COLO829 (cell line): ENCODE measurements at places on chromosomes 3 and 15.
A peak's percentile ranks its signal among the peaks of the same experiment; 100 is the strongest.

- no peak for DNase-seq
These were observed 84.5 kb upstream of the PLSCR4 start for GRCh38 chr3:146335386-146335785.

DNA sequence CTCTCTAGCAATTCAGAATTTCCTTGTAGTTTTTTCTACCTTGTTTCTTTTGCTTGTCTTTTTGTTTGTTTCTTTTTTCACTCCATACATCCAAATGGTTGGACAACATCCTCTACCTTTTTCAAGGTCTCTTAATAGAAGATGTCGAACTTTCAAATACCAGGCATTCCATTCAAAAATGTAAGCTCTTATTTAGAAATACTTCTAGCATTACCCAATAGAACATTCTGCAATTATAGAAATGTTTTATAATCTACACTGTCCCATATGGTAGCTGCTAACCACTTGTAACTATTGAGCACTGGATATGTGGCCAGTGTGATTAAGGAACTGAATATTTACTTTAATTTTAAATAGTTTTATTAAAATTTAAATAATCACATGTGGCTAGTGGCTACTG lies 196.2 kb upstream of the MRPL3 start:
- no peak for DNase-seq

GRCh38 chr15:58686286-58686685 lies 63.2 kb downstream of the ADAM10 start:
- DNase-seq = no peak

DNA sequence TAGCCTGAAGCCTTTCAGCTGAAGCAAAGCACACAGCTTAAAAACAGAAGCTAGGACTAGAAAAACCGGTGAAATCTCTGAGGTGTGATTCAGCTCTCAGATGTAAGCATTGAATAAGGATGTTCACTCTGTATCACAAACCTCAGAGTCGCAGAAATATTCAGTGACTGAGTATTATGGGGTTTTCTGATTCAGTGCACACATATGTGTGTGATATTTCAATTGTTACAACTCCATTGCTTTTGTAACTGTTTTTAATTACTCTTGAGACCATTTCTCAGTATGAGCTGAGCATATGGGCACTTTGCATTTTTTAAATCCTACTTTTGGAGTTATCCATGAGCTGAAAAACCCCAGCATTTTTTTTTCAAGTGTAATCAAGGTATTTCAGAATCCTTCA lies 868.8 kb downstream of the NTRK3 start:
- no peak for DNase-seq

DNA sequence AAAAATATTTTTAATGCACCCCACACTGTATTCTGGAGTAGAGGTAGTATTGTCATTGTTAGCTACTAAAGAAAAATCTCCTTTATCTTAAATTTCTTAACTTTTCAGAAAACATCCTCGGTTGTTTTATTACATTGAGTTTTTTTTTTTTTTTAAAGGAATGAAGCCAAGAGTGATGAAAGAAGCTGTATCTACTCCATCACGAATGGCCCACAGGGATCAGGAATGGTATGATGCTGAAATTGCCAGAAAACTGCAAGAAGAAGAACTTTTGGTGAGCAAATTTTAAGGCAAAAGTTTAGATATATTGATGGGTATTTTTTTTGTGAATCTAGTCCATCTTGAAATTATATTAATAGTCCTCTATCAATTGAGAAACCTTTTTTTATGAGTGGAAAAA lies 49.7 kb upstream of the UTS2B start:
- no peak for DNase-seq

GRCh38 chr3:46239301-46239938 lies 2.8 kb upstream of the CCR3 start:
- no peak for DNase-seq

DNA sequence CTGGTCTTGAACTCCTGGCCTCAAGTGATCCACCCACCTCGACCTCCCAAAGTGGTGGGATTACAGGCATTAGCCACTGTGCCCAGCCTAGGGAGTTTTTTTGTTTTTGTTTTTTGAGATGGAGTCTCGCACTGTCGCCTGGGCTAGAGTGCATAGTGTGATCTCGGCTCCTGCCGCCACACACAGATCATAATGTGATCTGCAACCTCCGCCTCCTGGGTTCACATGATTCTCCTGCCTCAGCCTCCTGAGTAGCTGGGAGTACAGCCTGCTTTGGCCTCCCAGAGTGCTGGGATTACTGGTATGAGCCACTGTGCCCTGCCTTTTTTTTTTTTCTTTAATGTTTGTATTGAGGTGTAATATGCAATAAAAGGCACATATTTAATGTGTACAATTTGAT lies 78.2 kb downstream of the SMAD3 start:
- no peak for DNase-seq

DNA sequence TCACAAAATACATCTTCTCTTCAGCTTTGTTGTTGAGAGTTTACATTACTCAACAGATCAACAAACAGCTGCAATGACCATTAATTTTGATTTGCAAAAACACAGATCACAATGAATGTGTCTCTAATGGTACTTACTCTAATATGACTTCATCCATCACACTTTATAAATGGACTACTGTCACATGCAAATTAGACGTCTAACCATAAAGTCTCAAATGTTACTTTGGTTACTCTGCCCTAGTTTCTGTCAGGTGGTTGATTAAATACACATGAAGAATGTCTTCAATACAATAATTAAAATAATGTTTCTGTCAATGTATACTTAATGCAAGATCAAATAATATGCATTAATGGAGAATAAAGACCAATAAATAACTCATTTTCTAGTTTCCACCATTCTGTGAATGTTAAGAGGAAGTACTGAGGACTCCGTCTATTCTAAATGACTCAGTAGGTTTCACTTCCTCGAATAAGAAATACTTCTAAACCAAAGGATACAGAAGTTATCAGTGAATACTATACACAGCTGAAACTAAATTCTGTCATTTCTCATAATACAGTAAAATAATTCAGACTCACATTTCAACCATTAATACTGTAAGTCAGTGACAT lies 145.8 kb downstream of the CBLB start:
- no peak for DNase-seq

DNA sequence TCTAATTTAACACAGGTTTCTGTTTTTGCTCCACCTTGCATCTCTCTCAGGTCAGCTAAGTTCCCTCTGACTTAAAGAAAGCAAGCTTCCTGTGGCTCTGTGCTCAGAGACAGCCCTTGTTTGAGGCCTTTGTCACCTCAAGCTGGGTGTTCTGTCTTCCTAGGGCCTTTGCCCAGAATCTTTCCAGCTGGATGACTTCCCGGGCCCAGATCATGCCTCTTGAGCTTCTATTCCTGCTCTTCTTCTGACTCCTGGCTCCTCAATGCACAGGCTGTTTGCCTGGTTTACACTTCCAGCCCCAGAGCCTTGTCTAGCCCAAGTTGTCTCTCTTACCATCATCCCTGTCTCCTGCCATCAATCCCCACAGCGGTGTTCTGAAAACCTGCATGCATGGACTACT lies 300.6 kb downstream of the VPS13C start:
- DNase-seq = no peak

DNA sequence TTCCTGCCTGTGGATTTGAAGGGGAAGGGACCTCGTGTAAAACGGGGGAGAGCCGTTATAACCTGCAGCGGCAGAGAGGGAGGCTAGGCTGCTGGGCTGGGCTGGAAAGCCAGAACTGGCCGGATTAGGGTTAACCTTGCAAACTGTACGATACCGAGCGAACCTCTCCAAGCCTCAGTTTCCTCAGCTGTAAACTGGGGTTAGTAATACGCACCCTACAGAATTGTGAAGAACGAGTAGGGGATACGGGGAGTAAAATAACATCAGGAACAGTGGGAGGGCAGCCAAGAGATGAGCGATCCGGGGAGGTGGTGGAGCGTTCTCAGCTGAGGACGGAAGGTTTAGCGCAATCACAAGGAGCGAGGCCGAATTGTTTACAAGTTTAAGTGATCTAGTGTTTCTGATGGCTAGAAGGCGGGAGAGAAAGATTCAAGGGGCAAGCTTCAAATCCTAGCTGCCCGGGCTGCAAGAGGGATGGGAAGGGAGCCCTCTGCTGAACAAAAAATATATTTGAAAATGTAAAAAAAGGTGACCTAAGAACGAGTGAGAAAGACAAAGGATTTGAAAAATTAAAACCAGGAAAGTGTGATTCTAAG lies 768 bp upstream of the SEMA5B start:
- peak; percentile 90 for DNase-seq

DNA sequence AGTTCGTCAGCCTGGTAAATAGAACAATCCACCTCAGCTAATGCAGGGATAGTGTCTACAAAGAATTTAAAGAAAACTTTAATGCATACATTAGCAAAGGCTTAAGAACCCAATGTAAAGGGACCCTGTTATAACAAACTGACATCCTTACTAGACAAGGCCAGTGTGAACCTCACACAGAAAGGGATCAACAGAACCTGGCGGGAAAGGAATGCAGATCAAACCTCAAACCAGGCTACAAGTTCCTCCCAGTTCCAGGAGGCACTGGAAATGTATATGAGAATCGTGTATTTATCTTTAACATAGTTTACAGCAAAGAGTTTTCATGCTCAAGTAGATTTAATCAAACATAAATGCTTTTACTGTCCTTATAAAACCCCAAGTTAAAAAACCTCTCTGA lies 37.6 kb upstream of the ATP11B start:
- no peak for DNase-seq
